ENCODE measurements at places on chromosomes 2 and 18.
A peak's percentile ranks its signal among the peaks of the same experiment; 100 is the strongest.

- peak; percentile 62 for DNase-seq
These were observed 111.2 kb downstream of the KLF7 start for GRCh38 chr2:207054521-207054920.

DNA sequence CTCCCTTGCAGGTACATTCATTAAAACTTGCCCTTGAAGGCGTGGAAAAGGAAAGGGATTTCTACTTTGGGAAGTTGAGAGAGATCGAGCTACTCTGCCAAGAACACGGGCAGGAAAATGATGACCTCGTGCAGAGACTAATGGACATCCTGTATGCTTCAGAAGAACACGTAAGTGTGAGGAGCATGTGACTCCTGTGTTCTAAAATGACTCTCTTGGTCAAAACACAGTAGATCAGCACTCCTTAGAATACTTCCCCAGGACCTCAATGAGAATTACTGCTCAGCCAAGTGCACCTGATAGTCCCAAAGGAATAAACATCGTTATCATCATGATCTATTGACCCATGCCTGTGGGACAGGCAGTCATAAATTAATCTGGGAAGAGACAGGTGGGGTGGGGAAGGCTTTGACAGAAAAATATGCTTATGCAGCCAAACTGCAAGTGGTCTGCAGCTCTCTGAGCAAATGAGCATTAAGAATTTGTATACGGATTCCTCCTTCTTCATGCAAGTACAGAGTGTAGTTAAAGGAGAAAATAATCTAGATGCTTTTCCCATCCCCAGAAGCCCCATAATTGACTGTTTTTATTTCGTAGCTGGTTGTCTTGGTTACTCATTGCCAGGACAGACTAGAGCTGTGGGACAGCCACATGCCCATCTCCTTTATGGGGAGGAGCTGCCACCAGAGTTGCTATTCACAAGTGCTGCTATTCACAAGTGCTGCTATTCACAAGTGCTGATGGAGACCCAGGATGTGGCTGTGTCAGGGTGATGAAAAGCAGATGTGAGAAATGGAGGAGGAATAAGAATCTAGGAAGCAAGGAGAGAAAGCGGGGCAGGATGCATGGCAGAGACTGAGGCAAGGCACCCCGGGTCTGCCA, 91.0 kb downstream of the MAPRE2 start:
- no peak for DNase-seq

- DNase-seq: no peak
These were observed 75.1 kb downstream of the SPRED2 start for GRCh38 chr2:65357095-65357958.

DNA sequence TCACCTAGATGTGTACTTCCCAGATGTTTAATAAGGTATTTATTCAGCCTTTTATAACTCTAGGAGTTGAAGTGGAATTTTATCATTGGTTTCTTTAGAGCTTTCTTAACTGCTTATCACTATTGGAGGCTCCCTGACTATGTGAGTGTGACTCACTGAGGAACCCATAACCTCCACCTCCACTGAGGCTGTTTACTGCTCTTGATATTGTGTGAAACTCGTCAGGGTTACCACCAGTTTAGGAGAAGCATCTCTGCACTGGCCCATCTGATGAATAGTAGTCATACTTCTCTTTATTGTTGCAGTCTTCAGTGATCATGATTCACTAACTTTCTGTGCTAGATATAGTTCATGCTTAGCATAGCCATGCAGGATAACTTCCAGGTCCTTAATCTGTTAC, 79.6 kb upstream of the UBXN4 start:
- DNase-seq: peak; percentile 19

DNA sequence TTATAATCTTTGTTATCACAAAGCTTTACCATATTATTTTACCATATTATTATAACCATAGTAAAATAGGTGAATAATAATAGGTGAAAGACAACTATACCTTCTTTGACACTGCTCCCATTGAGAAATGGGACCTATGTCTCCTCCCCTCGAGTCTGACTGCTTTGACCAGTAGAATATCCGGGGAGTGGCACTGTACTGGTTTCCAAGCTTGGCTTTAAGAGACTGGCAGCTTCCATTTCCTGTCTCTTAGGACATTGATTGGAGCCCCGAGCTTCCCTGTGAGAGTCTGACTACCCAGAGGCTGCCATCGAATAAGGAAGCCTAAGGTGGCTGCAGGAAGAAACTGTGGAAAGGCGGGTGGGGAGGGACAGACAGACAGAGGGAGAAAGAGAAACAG, 40.1 kb upstream of the PLEKHM3 start:
- no peak for DNase-seq

- DNase-seq: no peak
These were observed 57.8 kb downstream of the PDK1 start for GRCh38 chr2:172613615-172614231.

GRCh38 chr2:53865962-53866361, 6.2 kb upstream of the GPR75 start:
- DNase-seq: no peak

DNA sequence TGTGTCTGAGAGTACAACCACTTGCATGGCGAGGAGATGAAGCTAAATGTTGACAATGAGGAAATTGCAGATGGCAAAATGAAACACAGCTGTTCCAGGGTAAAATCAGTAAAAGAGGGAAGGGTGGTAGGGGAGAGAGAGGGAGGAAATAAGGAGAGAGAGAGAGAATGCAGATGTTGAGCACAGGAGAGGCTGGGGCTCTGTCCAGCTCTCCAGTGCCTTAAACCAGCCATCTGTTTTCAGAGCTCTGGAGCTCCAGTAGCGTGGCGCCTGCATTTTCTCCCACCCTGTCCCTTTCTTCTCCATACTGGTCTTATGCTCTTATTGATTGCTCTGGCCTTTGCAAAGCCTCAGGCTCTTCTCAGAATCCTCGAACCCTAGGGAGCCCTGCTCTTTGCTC, 52.7 kb upstream of the BOD1L2 start:
- DNase-seq: no peak

DNA sequence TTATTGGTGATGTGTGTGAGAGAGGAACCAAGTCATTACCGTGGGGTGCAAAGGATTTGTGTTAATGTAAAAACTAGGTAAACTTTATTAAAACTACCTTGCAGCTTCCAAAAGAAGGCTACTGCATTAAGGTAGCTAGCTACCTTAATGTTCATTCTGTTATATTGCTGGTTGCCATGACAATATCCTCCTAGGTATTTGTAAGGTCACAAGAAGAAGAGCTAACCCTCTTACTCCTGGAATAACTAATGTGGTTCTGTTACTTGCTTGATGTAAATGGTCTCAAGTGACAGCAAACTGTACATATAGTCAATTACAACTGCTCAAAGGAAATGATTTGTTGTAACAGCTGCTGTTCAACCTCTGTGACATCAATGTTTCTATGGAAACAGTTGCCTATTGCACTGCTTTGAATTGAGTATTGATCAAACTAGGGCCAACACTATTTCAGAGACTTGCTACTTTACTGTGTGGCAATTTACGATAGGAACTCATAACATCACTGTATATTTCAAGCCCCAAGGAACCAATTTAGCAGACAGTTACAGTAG, 319.8 kb upstream of the HNRNPA3 start:
- DNase-seq: no peak

DNA sequence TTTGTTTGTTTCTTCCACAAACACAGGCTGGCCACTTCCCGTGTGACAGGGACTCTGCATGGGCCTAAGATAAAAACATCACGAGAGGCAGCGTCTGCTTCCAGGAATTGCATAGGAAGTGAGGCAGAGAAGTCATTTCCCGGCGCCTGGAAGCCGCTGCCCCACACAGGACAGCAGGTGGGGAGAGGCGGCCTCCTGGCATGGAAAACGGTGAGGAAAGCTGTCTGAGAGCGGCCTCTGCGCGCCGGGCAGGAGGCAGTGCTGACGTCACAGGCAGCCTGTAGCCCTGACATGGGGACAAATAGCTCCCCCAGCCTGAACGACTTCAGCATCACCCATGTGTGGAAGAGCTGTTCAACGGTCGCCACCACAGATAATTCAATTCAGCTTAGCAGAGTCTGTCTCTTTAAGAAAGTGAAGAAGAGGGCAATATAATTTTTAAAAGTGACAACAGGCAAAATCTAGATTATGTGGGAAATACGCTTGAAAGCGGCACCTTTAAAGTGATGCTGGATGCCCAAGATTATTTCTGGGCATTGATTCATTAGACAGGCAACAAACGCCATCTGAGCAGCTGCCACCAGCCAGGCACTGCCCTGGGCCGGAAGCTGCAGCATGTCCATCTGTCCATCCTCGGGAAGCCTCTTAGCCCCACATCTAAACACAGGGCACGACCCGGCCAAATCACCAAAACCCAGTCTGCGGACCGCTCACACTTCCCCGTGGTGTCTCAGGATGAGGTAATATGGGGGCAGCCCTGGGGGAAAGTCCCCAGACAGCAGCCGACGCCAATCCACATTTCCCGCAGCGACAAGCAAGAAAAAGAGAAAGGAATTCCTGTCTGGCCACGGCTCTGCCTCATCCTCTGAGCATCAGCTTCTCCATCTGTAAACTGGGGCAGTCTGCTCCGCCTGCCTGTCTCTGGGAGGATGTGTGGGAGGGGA, 138.9 kb downstream of the PXDN start:
- peak; percentile 75 for DNase-seq

DNA sequence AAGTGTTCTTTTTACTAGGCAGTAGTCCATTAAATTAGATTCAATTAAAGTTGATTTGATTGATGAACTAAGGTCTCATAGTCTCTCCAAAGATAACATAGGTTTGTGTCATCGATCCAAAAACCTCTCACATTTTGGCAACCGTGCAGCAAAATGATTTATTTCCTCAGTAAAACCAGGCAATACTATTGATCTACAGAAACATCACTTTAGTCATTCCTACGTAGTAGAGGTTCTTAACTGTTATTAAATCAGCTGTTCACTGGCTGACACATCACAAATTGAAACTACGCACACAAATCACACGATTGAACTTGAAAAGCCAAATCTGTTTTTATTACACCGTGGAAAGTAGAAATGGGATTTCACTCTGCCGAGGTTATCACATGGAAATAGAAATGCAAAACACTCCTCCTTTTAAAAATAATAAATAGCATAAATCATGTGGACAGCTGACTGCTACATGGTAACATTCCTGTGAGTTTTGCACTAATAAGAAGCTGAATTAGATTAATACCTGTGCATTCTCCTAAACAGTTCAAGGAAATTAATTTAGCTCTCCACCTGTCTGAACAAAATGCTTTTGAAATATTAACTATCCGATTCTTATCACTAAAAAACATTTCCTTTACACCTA, 262.5 kb downstream of the CDH20 start:
- peak; percentile 30 for DNase-seq

DNA sequence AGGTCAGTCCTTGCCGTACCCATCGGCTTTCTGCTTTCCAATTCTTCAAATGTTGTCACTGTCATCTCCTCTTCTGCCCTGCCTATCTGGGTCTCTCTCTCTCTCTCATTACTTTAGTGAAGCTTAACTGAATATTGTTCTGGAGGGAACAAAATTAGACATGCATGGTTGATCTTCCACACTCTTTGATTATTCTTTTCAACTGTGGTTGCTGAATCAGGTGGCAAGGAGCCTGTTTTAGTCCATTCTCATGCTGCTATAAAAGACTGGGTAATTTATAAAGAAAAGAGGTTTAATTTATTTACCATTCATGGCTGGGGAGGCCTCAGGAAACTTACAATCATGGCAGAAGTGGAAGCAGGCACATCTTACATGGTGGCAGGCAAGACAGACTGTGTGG, 157.9 kb downstream of the ARL4C start:
- DNase-seq: no peak

DNA sequence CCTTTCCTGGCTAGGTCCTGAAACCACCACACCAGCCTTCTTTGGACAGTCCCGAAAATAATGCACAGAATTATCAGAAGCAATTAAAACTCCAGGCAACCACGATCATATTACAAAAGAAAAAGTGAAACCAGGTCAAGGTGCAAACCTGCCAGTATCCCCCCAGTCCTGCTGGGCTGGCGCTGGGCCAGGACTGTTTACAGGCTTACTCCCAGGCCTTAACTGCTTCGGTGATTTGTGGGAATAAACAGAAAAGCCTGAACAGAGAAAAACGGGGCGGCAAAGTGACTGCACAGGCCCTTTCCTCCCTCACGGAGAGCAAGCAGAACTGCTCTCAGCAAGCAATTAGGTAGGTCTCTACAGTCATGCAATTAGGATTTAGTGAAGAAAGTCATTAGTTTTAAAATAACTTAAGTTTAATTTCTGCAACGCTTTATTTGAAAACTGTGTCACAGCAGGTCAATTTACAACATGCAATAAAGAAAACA, 1.3 kb downstream of the HDAC4 start:
- DNase-seq: peak; percentile 53

GRCh38 chr2:124978597-124978996, 953.5 kb downstream of the CNTNAP5 start:
- DNase-seq: no peak

- peak; percentile 86 for DNase-seq
These were observed 383.4 kb downstream of the PTPRM start for GRCh38 chr18:7950380-7951136.

DNA sequence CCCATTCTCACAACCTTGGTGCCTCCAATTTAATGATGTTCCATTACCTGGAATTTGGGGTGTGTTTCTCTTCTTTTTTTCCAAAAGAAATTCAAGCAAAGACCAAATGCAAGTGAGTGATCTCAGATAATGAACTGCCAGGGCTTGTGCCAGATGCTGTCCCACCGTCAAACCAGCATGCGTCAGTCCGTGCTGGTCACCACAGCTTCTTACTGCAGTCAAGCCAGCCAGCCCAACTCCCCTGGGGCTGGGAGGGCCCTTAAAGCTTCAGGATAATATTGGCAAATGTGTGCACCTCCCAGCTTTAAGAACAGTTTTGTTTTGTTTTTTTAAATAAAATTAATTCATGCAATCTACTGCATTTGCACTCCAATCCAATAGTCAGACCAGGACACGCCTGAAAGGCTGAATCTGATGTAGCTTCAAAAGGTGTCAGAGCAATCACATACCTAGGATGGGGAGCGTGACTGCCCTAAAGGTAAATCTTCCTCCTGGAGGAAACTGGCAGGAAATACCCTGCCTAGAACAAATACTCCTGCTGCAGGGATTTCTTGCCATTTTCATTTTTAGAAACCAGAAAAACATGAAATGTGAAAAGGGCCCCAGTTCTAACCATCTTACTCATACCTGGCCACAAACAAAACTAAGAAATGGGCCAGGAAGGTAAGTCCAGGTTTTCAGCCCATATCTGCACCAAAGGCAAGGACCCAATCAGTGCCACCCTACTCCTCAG, 26.8 kb upstream of the SP3 start:
- peak; percentile 89 for DNase-seq

GRCh38 chr18:41326311-41326710, 628.7 kb upstream of the PIK3C3 start:
- DNase-seq: no peak

GRCh38 chr2:118565786-118566540, 281.5 kb downstream of the EN1 start:
- DNase-seq: peak; percentile 26

DNA sequence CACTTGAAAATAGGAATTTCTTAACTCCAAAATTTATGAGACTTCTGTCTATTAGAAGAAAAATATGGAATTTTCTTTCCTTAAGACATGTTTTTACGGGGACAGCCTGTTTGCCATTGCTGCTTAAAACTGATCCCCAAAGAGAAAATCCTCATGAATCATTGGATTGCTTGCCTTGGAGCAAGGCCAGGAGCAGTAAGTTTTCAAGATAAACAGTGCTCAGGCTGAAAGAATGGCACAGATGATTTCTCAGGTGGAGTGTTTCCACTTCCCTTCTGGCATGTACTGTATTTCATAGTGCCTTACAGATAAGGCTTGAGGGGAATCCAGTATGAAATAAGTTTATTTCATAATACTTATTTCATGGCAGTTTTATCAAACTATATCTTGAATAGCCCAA, 74.3 kb upstream of the MMADHC start:
- DNase-seq: peak; percentile 70

- DNase-seq: peak; percentile 82
These were observed 697 bp downstream of the ITGA4 start for GRCh38 chr2:181457741-181458425.

- DNase-seq: no peak
These were observed 34.1 kb upstream of the ANKRD62 start for GRCh38 chr18:12059334-12060181.

All from GM23248 (cell line).